ENCODE measurements at places on chromosomes 2 and 18.

DNA sequence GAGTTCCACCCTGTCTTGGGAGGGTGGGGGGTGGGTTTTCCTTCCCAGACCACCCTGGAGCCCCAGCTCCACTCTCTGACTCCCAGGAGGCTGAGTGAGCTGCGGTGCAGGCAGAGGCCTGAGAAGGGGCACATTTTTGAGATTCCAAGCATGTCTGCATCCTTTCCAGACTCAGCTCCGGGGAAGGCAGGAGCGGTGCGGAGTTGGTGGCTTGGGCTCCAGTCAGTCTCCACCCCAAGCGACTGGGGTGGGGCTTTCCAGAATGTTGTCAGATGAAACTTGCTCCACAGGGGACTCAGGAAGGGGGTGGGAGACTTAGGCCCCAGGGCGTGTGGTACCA is 44.2 kb upstream of the HS6ST1 start:
- H3K27me3 ChIP-seq, result no peaks in the 10 kb centered on the region
- DNase-seq, result peak; percentile 34
- no peaks in the 10 kb centered on the region for H3K36me3 ChIP-seq

DNA sequence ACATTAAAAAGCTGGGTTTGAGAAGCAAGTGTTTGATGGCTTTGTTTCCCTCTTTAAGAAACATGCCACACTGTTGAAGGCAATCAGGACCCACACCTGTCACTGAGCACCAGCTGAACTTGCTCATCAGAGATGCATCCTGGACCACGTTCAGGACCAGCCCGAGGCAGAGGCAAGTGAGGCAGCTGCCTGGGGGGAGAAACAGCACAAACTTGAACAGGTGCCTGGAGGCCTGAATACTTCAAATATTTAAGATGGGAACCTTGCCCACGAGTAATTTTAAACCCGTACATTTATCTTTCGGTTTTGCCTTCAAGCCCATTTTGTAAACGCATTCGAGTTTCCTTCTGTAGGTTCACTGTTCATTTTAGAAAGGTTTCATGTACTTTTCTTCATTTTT is 421.3 kb downstream of the NYAP2 start:
- H3K4me3 ChIP-seq, result no peak overlapping the region
- no peaks in the 10 kb centered on the region for H3K36me3 ChIP-seq
- no peaks in the 10 kb centered on the region for H3K27me3 ChIP-seq
- H3K4me1 ChIP-seq, result no peaks in the 10 kb centered on the region

- no peak for DNase-seq
- no peaks in the 10 kb centered on the region for H3K27me3 ChIP-seq
- no peak overlapping the region for H3K4me3 ChIP-seq
Observed at GRCh38 chr2:229956491-229956890, 34.2 kb downstream of the FBXO36 start.

- H3K4me3 ChIP-seq, result peak overlapping the region; percentile 25
- no peak for DNase-seq
- H3K27me3 ChIP-seq, result no peaks in the 10 kb centered on the region
- no peak overlapping the region for H3K27ac ChIP-seq
Observed at GRCh38 chr2:133266041-133266925, 302.0 kb downstream of the NCKAP5 start.

GRCh38 chr2:173184031-173185004 is 108.7 kb downstream of the MAP3K20 start:
- no peaks in the 10 kb centered on the region for H3K36me3 ChIP-seq
- H3K4me3 ChIP-seq, result no peak overlapping the region
- peak overlapping the region; percentile 85 for H3K27ac ChIP-seq
- peak; percentile 84 for DNase-seq

- no peak overlapping the region for H3K27ac ChIP-seq
- no peaks in the 10 kb centered on the region for H3K36me3 ChIP-seq
- no peak for DNase-seq
- no peaks in the 10 kb centered on the region for H3K27me3 ChIP-seq
- no peak overlapping the region for H3K4me3 ChIP-seq
Observed at GRCh38 chr2:100234141-100234540, 88.2 kb downstream of the LONRF2 start.

GRCh38 chr2:147595200-147595599 is 249.6 kb upstream of the ACVR2A start:
- no peaks in the 10 kb centered on the region for H3K4me1 ChIP-seq
- no peak overlapping the region for H3K27ac ChIP-seq
- peak; percentile 69 for DNase-seq
- H3K4me3 ChIP-seq, result no peak overlapping the region

GRCh38 chr2:32375228-32375892 is 18.5 kb downstream of the BIRC6 start:
- no peaks in the 10 kb centered on the region for H3K36me3 ChIP-seq
- no peaks in the 10 kb centered on the region for H3K27me3 ChIP-seq
- no peak overlapping the region for H3K27ac ChIP-seq
- peaks cover 15% of the 10 kb centered on the region for H3K4me1 ChIP-seq

DNA sequence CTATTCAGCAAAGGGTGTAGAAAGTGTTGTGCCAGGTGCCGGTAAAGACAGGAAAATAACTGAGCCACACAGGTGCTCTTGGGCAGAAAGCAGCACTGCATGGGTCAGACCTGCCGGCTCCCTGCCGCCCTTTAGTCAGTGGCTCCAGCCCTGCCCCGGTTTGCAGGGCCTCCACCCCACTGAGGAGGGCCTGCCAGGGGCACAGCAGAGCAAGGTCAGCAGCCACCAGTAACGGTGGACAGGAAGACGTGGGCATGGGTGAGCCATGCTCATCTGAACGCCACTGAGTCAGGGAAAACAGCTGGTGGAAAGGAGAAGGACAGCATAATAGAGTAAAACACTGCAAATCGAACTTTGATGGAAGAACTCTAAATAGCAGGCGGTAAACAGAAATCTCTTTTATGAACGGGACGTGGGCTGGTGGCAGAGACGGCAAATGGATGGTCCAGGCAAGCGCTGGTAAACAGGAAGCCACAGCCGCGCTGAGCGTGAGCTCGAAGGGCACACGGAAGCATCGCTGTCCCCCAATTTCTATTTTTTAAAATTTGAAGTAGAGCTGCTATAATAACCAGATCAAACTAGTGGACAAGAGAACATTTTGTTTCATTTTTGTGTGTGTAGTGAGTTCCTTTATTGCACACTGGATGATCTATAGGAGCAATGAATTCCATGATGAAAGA is 141.8 kb upstream of the ALKAL2 start:
- H3K27me3 ChIP-seq, result no peaks in the 10 kb centered on the region
- H3K4me1 ChIP-seq, result no peaks in the 10 kb centered on the region
- no peak overlapping the region for H3K27ac ChIP-seq
- no peak overlapping the region for H3K4me3 ChIP-seq

DNA sequence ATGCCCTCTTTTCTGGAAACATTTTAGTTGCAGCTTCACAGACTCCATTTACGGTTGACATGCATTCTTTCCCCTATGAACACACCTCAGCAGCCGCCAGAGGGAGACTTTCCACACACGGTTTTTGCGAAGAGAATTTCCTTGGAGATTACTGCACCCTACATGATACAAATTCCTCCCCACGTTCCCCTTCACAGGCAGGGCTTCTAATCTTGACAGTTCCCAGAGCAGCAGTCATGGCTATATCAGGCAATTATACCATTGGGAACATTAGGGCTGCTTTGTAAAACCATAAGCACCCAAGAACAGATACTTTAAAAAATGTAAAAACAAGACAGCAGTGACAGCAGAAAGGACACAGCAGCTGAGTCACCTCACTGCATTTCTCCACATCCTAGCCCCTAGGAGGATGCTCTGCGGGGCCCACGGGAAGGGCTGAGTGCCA is 253.8 kb downstream of the TGIF1 start:
- peak; percentile 57 for DNase-seq
- no peak overlapping the region for H3K27ac ChIP-seq
- no peaks in the 10 kb centered on the region for H3K27me3 ChIP-seq
- no peaks in the 10 kb centered on the region for H3K36me3 ChIP-seq
- H3K4me1 ChIP-seq, result no peaks in the 10 kb centered on the region

DNA sequence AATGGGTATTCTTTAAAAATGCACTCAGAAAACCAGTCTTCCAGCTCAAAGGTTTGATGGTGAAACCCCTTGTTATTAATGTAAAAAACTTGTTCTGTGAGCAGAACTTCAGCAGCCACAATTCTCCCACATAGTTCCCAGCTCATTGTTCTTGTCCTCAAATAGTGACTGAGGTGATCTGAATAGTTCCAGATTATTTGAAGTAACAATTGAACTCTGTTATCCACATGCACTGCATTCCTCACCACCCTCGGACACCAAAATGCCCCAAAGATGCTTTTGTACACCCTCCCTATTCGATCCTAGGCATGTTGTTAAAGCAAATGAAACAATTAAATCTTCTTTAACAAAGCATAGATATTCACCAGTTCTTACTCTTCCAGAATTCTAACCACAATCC is 2186.8 kb upstream of the CELF4 start:
- no peaks in the 10 kb centered on the region for H3K4me1 ChIP-seq
- H3K27me3 ChIP-seq, result no peaks in the 10 kb centered on the region
- no peak overlapping the region for H3K4me3 ChIP-seq

- H3K4me3 ChIP-seq, result no peak overlapping the region
- no peaks in the 10 kb centered on the region for H3K27me3 ChIP-seq
- DNase-seq, result peak; percentile 45
- peaks cover 9% of the 10 kb centered on the region for H3K4me1 ChIP-seq
- no peak overlapping the region for H3K27ac ChIP-seq
Observed at GRCh38 chr18:74498712-74499627, 2.8 kb downstream of the CNDP2 start.

DNA sequence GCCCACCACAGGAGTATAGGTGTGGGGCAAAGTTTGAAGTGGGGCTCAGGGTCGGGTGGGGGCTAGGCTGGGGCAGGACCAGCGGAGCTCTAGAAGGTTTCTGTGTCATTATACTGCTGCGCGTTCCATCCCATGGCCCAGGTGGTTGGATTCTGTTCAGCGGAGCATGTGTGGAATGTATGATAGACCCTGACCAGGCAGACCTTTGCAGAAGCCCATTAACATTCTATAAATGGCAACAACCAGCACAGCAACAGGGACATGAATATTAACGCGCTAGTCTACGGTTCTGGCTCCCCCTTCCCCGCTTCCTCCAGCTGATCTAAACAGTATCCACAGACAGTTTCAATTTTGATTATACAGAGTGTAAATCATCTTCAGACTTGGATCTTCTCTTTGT is 4.1 kb upstream of the PRKCE start:
- peaks cover 32% of the 10 kb centered on the region for H3K4me1 ChIP-seq
- DNase-seq, result no peak
- H3K27ac ChIP-seq, result no peak overlapping the region
- no peak overlapping the region for H3K4me3 ChIP-seq

- H3K27me3 ChIP-seq, result no peaks in the 10 kb centered on the region
- no peak overlapping the region for H3K4me3 ChIP-seq
- no peaks in the 10 kb centered on the region for H3K36me3 ChIP-seq
- DNase-seq, result no peak
Observed at GRCh38 chr2:41941831-41942230, 106.0 kb upstream of the PKDCC start.

DNA sequence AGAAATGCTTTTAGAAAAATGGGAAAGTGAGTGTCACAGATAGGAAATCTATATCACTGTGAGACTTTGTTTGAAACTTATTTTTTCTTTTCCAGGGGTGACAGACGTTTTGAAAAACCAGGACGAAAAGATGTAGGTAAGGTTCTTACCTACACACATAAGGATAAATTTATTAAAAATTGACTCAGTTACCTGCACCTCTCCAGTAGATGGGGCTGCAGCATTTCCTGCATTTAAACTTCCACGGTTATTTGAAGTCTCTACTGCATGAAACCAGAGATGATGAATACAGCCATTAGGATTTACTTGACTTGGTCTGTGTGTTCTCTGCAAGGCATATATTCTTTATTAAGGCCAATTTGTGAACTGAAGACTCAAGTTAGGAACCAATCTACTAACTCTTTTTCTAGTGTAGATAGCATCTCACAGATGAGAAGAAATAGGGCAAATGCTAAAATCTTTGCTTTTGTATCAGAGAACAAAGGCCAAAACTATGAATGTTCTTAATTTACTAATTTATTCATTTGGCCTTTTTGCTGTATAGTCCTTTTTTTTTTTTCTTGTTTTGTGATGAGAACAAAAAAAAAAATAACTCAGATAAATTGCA is 15.0 kb downstream of the KCNJ13 start:
- DNase-seq, result no peak
- no peaks in the 10 kb centered on the region for H3K4me1 ChIP-seq
- no peak overlapping the region for H3K27ac ChIP-seq
- H3K36me3 ChIP-seq, result peaks cover 59% of the 10 kb centered on the region
- no peaks in the 10 kb centered on the region for H3K27me3 ChIP-seq

DNA sequence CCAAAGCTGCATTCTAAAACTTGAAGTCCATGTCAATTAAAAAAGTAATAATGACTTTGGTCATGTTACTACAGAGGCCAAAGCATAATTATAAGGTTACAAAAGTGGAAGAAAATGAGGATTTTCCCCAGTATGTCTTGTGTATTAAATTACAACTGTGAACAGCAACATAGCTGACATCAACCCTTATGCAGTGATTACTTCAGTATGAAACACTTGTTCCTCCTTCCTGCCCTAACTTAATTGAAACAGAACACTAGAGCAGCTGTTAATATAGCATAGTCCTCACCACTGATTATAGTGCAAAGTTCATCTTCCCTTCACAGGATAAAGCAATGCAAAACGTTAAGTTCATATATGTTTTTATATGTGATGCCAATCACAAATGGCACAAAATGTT is 29.9 kb downstream of the EPB41L3 start:
- H3K27ac ChIP-seq, result no peak overlapping the region
- no peak overlapping the region for H3K4me3 ChIP-seq
- H3K4me1 ChIP-seq, result no peaks in the 10 kb centered on the region
- no peak for DNase-seq
- H3K36me3 ChIP-seq, result no peaks in the 10 kb centered on the region

- no peak overlapping the region for H3K4me3 ChIP-seq
- H3K36me3 ChIP-seq, result peaks cover 5% of the 10 kb centered on the region
- no peak overlapping the region for H3K27ac ChIP-seq
- H3K4me1 ChIP-seq, result no peaks in the 10 kb centered on the region
- no peaks in the 10 kb centered on the region for H3K27me3 ChIP-seq
Observed at GRCh38 chr2:119338826-119339561, 27.6 kb downstream of the C2orf76 start.

DNA sequence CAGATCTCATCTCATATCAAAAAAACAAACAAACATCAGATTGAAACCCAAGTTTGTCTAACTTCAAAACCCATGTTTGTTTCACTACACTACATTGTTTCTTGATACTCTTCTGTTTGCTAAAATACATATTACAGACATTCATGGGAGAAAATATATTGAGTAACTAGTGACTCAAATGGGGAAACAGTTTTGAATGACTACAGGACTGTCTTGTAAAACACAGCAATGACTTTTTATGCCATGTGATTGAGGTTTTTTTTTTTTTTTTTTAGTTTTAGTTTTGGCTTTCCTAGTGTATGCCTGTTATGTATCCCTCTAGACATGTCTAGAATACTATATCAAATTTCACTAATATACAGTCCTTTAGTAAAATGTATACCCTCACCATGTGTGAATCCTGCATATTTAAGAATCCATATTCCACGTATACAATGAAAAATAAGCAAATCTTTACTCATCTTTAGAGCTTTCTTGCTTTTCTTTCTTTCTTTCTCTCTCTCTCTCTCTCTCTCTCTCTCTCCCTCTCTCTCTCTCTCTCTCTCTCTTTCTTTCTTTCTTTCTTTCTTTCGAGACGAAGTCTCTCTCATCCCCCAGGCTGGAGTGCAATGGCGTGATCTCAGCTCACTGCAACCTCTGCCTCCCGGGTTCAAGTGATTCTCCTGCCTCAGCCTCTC is 46.6 kb upstream of the SERTAD2 start:
- no peak overlapping the region for H3K4me3 ChIP-seq
- H3K27ac ChIP-seq, result no peak overlapping the region
- no peaks in the 10 kb centered on the region for H3K4me1 ChIP-seq
- no peaks in the 10 kb centered on the region for H3K36me3 ChIP-seq
